ENCODE measurements at places on chromosomes 3 and 15. TPM values are rescaled to one million over a fixed set of nuclear protein-coding genes. Genes with fewer than 3 reads are reported as not detected.

The ISLR gene
- total RNA-seq = 71.8 TPM

The C15orf40 gene
- total RNA-seq = 10.2 TPM

The PAQR5 gene
- 0.96 TPM for total RNA-seq

The RAP2B gene
- 21.0 TPM for total RNA-seq

The OR5K3 gene
- not detected for total RNA-seq

The NTRK3 gene
- 13.8 TPM for total RNA-seq

The TP63 gene
- total RNA-seq = 0.96 TPM

The PRR20G gene
- not detected for total RNA-seq

The RTP1 gene
- not detected for total RNA-seq

The PLA2G4D gene
- total RNA-seq = not detected

The BMF gene
- 8.2 TPM for total RNA-seq

The PLOD2 gene
- 71.5 TPM for total RNA-seq

The GOLGA8K gene
- total RNA-seq = 0.80 TPM

The ZKSCAN7 gene
- 6.7 TPM for total RNA-seq

The MINAR1 gene
- total RNA-seq = 0.66 TPM

The HEMK1 gene
- total RNA-seq = 9.2 TPM

The MST1R gene
- 7.5 TPM for total RNA-seq

The PTX3 gene
- total RNA-seq = 10.1 TPM

The HRG gene
- total RNA-seq = not detected

The GOLGA8H gene
- 1.6 TPM for total RNA-seq

The OR5K2 gene
- not detected for total RNA-seq

The RMDN3 gene
- total RNA-seq = 31.5 TPM

The CHRFAM7A gene
- total RNA-seq = 0.80 TPM

The SPTBN5 gene
- total RNA-seq = 2.3 TPM

The SNTN gene
- total RNA-seq = not detected

The GTPBP8 gene
- 24.2 TPM for total RNA-seq

The SNRK gene
- 52.0 TPM for total RNA-seq

The DISP2 gene
- under 0.01 TPM for total RNA-seq
